ENCODE measurements at places on chromosomes 2 and 18.

GRCh38 chr18:32355896-32356295 is 114.8 kb downstream of the GAREM1 start:
- no peaks in the 10 kb centered on the region for H3K36me3 ChIP-seq
- no peak for DNase-seq
- peaks cover 9% of the 10 kb centered on the region for H3K27me3 ChIP-seq
- no peak overlapping the region for H3K27ac ChIP-seq

DNA sequence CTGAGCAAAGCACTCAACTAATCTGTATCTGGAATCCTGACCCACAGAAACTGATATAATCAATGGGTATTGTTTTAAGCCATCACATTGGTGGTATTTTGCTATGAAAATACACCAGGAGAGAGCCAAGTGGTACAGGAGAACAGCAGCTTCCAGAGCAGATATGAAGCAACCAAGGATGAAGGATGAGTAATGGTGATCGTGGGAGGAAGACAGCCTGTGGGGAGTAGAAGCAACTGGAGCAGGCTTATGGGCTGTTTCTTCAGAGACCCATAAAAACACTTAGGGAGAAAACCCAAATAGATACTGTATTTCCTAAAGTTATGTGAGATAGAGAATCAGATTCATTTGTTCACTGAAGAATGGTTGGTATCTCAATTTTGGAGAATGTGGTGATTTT is 330.8 kb downstream of the NUP35 start:
- H3K4me3 ChIP-seq = no peak overlapping the region
- H3K27me3 ChIP-seq = no peaks in the 10 kb centered on the region
- no peaks in the 10 kb centered on the region for H3K4me1 ChIP-seq

- H3K27ac ChIP-seq = no peak overlapping the region
- no peaks in the 10 kb centered on the region for H3K4me1 ChIP-seq
- no peaks in the 10 kb centered on the region for H3K27me3 ChIP-seq
- no peak overlapping the region for H3K4me3 ChIP-seq
- no peaks in the 10 kb centered on the region for H3K36me3 ChIP-seq
- no peak for DNase-seq
Observed at GRCh38 chr2:235000426-235001236, 48.8 kb downstream of the SH3BP4 start.

DNA sequence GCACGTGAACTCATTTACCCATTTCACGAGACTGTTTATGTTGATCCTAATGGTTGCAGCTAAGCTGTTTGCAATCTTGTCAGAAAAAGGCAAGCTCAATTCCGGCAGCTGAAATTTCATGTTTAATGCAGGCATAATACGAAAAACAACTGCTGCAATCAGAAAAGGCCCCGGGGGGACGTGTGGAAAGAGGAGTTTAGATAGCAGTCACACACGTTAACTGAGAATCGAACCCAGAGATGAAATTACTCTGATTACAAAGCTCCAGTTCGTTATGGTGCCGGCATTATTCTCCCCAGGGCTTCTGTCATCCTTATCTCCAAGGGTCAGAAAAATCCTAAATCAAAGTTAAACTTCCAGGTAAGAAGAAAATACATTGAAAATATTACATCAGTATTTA is 79.9 kb upstream of the MYT1L start:
- no peak overlapping the region for H3K27ac ChIP-seq
- no peaks in the 10 kb centered on the region for H3K27me3 ChIP-seq
- H3K4me3 ChIP-seq = no peak overlapping the region
- H3K4me1 ChIP-seq = no peaks in the 10 kb centered on the region
- H3K36me3 ChIP-seq = no peaks in the 10 kb centered on the region
- no peak for DNase-seq

GRCh38 chr18:35390951-35391700 is 14.0 kb upstream of the ZNF396 start:
- H3K4me1 ChIP-seq = peaks cover 5% of the 10 kb centered on the region
- no peak overlapping the region for H3K4me3 ChIP-seq
- no peaks in the 10 kb centered on the region for H3K36me3 ChIP-seq
- no peak overlapping the region for H3K27ac ChIP-seq
- no peak for DNase-seq

DNA sequence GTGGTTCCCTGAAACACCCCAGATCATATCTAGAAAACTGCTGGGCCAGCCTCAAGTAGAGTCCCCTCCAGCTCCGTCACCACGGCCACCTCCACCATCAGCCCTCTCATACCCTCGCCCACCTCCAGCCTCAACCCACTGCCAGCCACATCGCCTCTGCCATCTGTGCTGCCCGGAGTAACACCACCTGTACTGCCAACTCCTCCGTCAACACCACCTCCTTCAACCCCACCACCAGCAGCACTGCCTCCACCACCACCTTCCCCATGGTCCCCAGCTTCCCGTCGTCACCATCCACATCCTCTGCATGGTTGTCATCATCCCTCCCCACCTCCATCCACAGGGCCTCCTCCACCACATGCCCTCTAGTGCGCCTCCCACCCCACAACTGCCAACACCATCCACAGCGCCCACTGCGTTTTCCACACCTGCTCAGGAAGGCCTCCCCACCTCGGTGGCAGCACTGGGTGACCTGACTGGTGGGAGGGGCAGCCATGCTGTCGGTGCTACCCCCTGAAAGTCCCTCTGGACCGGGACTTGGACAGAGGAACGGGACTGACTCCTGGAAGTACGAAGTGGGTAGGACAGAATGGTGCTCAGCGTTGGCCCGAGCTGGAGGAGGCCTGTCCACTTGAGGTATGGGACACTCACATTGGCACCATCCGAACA is 1.6 kb downstream of the SNED1 start:
- DNase-seq = no peak
- peaks cover 4% of the 10 kb centered on the region for H3K4me1 ChIP-seq
- no peak overlapping the region for H3K27ac ChIP-seq

DNA sequence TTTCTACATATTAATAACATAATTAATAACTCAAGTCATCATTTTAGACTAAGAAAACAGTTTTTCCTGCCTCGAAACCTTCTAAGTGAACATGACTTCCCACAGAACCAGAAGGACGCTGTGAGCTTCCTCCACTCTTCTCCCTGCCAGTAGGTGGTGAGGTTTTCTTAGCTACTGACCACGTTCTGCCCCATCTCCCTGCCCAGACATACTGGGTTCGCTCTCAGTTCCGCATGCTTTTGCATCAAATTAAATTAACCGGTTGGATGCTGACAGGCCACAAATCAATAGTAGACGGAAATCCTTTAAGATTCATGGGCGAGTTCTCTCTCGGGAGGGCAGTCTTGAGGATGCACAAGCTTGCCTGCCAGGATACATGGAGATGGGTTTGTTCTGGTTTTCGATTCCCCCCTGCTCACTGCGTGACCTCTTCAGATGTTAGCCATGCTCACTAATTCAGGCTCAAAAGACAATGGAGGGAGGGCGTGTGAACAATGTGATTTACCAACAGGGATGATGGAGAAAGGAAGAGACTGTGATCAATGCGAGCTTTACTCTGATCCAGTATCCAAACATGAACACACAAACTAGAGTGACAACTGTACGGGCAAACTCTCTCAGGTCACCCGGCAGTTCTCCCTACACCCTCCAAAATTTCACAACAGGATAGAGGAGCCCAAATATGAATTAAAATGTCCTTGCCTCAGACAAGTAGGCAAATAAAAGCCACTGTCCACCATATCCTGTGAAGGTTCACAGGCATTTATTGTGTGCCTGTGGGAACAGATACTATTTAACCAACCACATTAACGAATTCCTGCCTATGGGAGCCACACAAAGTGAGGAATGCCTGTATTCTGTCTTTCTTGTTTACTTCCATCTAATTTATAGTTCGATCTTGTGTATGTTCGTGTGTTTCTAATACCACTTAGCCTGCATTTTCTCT is 375.7 kb downstream of the EIPR1 start:
- no peak for DNase-seq
- no peak overlapping the region for H3K27ac ChIP-seq
- H3K4me1 ChIP-seq = no peaks in the 10 kb centered on the region
- peaks cover 4% of the 10 kb centered on the region for H3K27me3 ChIP-seq

GRCh38 chr2:235324324-235324723 is 169.5 kb upstream of the AGAP1 start:
- no peaks in the 10 kb centered on the region for H3K27me3 ChIP-seq
- no peaks in the 10 kb centered on the region for H3K4me1 ChIP-seq
- H3K27ac ChIP-seq = no peak overlapping the region
- no peaks in the 10 kb centered on the region for H3K36me3 ChIP-seq
- no peak for DNase-seq

DNA sequence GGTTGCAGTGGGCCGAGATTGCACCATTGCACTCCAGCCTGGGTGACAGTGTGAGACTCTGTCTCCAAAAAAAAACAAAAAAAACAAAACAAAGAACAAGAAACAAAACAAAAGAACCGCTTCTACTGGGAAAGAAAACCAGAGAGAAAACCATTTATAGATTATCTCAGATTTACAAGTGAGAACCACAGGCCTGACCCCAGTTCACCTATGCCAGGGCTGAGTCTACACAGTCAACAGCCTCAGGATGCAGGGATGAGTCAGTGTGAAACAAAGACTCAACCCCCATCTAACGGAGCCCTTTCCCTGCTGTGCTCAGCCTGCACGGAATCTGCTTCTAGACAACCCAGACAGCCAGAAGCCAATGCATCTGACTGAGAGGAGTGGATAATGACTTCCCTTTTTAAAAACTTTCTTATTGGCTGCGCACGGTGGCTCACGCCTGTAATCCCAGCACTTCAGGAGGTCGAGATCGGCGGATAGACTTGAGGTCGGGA is 25.5 kb upstream of the YWHAQ start:
- peak overlapping the region; percentile 93 for H3K27ac ChIP-seq
- H3K36me3 ChIP-seq = peaks cover 5% of the 10 kb centered on the region
- H3K4me1 ChIP-seq = peaks cover 46% of the 10 kb centered on the region
- DNase-seq = peak; percentile 88
- peak overlapping the region; percentile 25 for H3K4me3 ChIP-seq
- H3K27me3 ChIP-seq = peaks cover 16% of the 10 kb centered on the region

DNA sequence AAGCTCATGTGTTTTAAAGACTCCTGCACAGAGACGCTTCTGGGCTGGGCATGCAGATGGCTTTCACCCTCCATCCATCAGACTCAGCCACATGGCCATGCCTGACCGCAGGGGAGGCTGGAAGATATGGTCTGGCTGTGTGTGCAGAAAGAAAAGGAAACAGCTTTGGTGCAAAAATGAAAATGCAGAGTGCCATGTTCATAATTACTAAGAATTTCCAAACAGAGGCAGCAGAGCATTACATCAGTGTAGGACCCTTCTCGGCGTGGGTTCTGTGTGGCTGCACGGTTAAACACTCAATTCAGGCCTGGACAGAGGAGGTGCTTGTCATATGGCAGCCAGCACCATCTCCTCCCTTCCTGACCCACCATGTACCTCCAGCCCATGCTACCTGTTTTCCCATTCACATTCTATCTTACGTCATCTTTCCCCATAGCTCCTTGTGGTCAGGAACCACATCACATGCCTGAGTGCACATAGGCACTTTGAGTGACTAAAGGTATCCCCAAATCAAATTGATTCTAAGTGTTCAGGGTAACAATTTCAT is 200.3 kb upstream of the ID2 start:
- peak; percentile 79 for DNase-seq
- H3K27me3 ChIP-seq = no peaks in the 10 kb centered on the region

GRCh38 chr2:9946818-9947217 is 4.7 kb upstream of the GRHL1 start:
- peaks cover 7% of the 10 kb centered on the region for H3K4me1 ChIP-seq
- H3K27me3 ChIP-seq = peaks cover 43% of the 10 kb centered on the region
- no peak overlapping the region for H3K4me3 ChIP-seq

- H3K4me3 ChIP-seq = no peak overlapping the region
- no peak overlapping the region for H3K27ac ChIP-seq
- no peak for DNase-seq
- H3K36me3 ChIP-seq = no peaks in the 10 kb centered on the region
- no peaks in the 10 kb centered on the region for H3K4me1 ChIP-seq
- H3K27me3 ChIP-seq = peaks cover 2% of the 10 kb centered on the region
Observed at GRCh38 chr18:49612515-49613033, 50.7 kb downstream of the LIPG start.

- H3K27me3 ChIP-seq = no peaks in the 10 kb centered on the region
- no peak overlapping the region for H3K27ac ChIP-seq
- H3K4me3 ChIP-seq = no peak overlapping the region
- H3K36me3 ChIP-seq = peaks cover 1% of the 10 kb centered on the region
- no peak for DNase-seq
- H3K4me1 ChIP-seq = peaks cover 28% of the 10 kb centered on the region
Observed at GRCh38 chr2:196195302-196195701, 23.9 kb upstream of the STK17B start.

DNA sequence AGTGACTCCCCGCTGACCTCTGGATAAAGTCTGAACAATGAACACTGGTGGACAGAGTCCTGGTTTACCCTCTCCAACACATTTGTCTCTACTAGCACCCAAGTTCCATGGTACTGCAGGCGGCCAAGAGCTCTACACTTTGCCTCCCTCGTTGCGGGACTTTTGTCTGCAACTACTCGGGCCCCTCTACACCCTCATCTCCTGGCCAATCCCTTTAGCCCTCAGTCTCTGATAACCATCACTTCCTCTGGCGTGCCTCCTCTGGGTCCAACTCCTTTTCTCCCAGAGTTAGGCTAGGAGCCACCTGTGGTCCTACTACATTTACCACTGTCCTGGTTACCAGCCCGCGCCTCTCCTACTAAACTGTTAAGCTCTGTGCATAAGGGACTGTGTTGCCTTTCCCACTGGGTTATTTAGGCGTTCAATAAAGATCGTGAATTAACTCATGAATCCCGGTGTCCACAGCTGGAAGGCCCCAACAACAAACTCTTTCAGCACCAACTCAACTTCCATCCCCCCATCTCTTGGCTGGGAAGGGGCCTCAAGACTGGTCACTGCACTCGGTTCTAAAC is 757 bp downstream of the HDHD2 start:
- H3K4me3 ChIP-seq = peak overlapping the region; percentile 96
- no peaks in the 10 kb centered on the region for H3K27me3 ChIP-seq
- H3K36me3 ChIP-seq = peaks cover 25% of the 10 kb centered on the region
- H3K27ac ChIP-seq = peak overlapping the region; percentile 95
- DNase-seq = peak; percentile 63
- H3K4me1 ChIP-seq = peaks cover 27% of the 10 kb centered on the region

DNA sequence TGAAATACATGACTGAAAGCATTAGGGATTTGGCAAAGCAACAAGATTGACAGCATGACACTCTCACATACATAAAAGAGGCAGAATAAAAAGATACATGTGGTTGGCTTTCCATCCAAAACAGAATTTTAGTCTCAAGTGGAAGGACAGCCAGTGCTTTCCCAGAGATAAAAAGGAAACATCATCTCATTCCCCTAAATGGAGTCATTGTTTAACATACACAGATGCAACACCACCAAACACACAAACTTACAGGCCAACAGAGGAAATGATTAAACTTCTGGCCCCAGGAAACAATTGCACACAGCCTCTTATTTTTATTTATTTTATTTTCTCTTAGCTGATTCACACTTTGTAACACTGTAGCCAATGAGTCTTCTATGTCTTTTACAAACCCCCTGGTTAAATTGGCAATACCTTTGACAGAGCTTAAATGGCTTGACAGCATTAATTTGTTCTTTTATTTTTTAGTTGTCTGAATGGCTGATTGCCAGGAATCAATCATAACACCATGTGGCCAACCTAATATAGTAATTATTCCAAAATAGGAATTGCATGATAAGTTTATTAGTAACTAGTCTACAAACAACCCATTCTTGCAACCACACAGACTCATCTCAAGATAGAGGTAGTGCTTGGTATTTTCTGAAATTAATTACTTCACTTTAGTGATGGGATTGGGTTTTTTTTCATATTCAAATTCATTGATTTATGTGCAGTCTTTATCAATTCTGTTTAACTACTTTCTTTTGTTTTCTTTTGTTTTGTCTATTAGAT is 190.5 kb downstream of the RND3 start:
- no peaks in the 10 kb centered on the region for H3K36me3 ChIP-seq
- no peak for DNase-seq
- no peak overlapping the region for H3K4me3 ChIP-seq
- H3K4me1 ChIP-seq = no peaks in the 10 kb centered on the region

GRCh38 chr2:201984800-201985525 is 48.7 kb upstream of the FZD7 start:
- H3K27me3 ChIP-seq = peaks cover 2% of the 10 kb centered on the region
- H3K4me1 ChIP-seq = no peaks in the 10 kb centered on the region
- H3K4me3 ChIP-seq = no peak overlapping the region

All from activated CD4-positive, alpha-beta T cell treated with anti-CD3 and anti-CD28 coated beads, Interleukin-2, amount 10 ng/mL, durations not matched to agents 24 days and 14 days (primary cell).